ENCODE measurements at places on chromosomes 1 and 21.

DNA sequence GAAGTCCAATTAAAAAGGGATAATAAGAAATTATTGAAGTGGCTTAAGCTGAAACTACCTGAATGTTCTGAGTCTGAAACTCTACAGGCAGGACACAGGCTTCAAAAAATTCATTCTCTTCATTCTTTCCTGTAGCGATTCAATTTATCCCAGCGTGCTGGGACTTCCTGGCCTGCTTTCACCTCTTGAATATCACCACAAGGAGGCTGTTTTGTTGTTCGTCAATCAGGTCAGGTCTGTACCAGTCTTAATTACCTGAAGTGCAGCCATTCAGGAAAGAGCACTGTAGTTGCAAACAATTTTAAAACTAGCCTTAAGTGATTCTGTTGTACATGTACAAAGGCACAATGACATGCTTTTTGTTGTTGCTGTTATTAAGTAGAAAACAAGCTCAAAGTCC lies 38.4 kb downstream of the FYB2 start:
- DNase-seq = no peak

GRCh38 chr1:165686121-165686970 lies 12.0 kb downstream of the ALDH9A1 start:
- no peak for DNase-seq

- no peak for DNase-seq
These were observed 35.0 kb upstream of the ECE1 start for GRCh38 chr1:21325231-21325718.

DNA sequence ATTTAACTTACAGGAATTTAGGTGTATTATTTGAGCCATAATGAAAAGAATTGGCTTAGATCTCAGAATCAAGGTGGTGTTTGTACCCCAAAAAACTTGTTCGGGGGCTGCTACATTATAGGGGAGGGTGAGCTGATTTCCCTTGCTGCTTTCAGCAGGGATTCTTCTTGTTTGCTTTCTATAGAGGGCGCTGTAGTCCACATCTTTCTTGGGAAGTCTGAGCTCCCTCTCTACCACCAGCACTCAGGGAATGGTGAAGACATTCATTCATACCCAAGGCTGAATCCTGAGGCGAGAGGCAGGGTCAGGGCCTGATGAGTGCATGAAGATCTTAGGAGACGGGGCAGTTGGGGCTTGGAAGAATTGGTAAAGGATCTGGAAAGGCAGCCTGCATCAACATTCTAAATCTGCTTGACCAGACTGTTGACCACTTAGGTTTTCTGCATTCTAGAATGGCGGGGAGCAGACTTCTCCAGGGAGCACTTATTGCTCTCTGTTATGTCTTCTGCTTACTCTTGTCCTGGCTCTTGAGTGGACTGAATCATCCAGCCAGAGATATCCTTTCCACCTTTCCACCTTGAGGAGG lies 18.9 kb downstream of the SPATA46 start:
- DNase-seq = no peak

DNA sequence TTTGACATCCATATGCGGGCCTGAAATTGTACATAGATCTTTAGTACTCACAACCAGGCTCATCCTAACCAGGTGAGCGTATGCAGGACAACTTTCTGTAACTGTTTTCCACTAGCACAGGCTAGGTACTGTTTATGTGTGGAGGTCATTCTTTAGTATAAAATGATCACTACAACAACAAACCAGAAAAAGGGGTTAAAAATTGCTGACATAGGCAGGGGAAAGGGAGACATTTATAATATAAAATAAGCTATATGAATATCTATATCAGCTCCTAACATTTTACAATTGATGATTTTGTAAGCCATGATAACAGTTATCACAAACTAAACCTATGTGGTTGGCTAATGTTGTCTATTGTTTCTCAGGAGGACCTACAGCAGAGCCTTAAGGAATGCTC lies 37.6 kb downstream of the RGS5 start:
- no peak for DNase-seq

DNA sequence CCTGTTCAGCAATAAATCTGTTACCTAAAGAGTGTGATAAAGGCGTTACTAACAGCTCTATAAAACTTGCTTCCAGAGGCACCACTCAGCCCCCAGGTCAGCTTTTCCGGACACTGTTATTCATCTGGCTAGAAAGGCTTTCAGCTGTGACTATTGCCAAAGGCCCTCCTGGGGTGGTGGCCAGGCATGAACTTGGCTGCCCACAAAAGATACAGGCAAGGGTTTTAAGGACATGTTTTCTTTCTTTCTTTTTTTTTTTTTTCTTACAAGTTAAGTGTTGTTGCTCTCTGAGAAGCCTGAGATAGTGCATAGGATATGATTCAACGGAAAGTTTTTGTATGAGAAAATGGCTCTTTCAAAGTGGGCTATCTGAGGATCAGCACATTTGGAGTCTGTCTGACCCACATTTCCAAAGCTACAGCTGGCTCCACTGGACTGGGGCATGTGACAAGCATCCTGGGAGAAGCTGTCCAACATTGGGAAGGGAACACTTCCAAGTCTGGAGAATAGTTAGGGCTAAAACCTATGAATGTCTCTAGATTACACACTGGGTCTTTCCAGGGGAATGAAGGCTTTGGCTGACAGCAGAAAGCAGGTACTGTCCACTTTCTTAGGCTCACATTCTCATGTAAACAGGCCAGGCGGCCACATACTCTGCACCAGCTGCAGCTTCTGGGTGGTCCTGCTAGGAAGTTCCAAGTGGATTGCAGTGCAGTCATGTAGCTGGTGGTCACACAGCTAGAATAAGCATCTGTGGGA lies 639.7 kb downstream of the LMO4 start:
- DNase-seq = no peak

DNA sequence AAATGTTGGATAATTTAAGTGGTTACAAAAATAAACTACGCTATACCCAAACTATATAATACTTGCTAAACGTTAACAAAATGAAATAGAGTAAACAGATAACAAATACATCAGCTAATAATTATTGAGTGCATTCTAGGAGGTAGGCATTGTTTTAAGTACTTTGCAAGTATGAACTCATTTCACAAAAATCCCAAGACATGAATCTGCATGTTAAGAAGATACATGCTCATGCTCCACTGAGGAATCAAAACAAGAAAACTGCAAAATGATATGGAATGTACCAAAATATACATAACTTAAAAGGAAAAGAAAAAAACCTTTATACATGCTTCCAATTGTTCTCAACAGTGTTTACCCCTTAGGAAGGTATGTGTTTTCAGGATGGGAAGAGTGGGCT lies 2.5 kb downstream of the FRRS1 start:
- no peak for DNase-seq

DNA sequence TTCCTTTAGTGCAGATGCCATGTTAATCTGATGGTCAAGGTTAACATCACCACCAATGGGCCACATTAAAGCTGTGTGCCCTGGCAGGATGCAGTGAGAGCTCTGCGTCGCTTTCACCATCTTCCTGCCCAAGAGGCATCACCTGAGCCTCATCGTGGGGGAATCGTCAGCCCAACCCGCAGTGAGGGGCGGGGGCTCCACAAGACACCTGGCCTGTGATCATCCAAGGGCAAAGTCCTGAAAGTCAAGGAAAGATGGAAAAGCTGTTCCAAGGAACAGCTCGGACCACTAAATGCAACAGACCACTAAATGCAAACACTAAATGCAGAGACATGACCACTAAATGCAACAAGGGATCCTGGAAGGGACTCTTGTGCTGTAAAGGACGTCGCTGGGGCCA lies 49.9 kb downstream of the WDR4 start:
- no peak for DNase-seq

- DNase-seq = peak; percentile 30
These were observed 25.6 kb downstream of the LDLRAP1 start for GRCh38 chr1:25568834-25569596.

- DNase-seq = no peak
These were observed 33.8 kb upstream of the FCRL3 start for GRCh38 chr1:157734321-157734720.

- DNase-seq = no peak
These were observed 441.5 kb downstream of the PLA2G4A start for GRCh38 chr1:187270256-187270655.

DNA sequence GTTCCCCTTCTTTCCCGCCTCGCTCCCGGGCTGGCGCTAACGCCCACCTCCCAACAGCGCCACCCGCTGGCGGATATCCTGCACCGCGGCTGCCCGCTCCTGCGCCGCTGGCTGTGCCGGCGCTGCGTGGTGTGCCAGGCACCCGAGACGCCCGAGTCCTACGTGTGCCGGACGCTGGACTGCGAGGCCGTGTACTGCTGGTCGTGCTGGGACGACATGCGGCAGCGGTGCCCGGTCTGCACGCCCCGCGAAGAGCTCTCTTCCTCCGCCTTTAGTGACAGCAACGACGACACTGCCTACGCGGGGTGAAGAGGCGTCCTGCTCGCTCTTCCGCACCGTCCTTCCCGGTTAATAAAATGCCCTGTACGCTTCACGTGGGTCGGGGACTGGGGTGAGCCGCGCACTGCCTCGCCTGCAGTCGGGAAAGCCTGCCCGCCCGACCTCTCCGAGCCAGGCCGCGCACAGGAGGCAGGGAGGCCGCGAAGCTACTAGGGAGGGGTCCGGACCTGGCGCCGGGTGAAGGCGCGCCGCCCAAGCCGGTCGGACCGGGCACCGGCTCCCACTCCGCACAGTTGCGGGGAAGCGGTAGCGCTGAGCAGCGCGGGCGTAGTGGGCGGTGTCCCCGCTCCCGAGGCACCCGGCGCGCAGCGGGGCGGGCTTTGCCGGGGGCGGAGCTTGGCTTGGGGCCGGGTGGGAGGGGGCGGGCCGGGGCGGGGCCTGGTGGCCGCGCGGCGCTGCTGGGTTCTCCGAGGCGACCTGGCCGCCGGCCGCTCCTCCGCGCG lies at the start of gene ADAM15:
Gene ADAM15 (plus strand): TSS at position 757 of the 782 bp plus-strand sequence. CDS start 71 bp downstream, outside the sequence.
- no peak for DNase-seq

DNA sequence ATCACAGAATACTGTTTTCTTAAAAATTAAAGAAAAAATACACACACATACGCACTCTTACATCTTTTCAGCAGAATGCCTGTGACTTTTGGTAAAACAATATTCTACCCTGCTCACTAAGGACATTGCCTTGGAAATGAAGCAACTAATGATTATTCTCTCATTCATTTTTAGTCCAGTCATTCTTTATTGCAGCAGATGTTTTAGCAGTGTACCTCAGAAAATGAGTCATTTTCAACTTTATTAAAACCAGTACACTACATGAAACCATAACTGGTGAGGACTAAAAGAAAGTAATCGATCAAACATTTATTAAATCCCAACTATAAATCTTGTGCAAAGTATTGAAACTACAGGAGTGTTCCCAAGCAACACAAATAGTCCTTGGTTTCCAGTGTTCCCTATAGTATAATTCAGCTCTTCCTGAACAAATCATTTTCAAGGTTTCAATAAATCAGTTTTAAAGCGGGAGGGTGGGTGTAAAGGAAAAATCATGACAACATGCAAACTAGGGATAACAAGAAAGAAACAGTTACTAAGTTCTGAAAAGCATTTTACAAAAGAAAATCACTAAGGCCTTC lies 114.2 kb downstream of the ADGRL4 start:
- DNase-seq = peak; percentile 32

DNA sequence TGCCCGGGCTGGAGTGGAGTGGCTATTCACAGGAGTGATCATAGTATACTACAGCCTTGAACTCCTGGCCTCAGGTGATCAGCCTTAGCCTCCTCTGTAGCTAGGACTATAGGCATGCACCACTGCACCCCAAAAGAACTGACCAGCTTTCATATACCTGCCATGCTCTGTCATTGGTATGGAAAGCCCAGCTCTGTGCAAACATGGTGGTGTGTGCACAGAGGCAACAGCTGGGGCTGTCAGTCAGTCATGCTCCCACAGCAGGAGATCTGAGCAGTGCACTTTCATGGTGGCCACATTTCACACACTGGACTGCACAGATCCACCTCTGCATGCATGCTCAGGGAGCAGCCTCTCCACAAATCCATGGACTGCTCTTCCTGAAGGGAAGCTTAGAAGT lies 8.8 kb upstream of the JAK1 start:
- no peak for DNase-seq

DNA sequence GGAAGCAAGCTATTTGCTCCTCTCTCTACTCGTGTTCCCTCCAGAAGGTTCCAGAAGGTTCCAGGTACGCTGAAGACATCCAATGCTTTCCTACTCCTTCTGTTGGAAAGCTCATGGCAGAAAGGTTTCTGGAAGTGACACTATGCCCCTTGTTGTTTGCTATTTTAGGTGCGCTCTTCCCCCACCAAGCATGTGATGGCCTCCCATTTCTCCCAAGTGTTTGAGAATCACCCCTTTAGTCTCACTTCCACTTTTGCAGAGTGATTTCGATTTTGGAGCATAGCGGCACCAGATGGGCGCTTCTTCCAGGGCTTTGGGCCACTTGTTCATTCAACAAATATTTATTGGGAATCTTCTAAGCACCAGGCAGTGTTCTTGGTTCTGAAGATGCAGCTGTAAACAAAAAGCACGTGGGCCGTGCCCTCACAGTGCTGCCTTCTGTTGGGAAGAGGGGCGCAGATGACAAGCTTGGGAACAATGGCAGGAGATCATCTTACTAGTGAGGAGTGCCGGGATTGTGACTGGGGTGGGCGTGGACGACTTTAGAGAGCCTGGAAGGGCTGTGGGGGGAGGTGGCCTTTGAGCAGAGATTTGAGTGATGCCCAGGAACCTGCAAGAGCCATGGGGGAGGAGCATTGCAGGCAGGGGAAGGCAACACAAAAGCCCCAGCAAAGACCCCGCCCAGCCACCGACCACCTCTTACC lies 43.0 kb upstream of the TARDBP start:
- no peak for DNase-seq

DNA sequence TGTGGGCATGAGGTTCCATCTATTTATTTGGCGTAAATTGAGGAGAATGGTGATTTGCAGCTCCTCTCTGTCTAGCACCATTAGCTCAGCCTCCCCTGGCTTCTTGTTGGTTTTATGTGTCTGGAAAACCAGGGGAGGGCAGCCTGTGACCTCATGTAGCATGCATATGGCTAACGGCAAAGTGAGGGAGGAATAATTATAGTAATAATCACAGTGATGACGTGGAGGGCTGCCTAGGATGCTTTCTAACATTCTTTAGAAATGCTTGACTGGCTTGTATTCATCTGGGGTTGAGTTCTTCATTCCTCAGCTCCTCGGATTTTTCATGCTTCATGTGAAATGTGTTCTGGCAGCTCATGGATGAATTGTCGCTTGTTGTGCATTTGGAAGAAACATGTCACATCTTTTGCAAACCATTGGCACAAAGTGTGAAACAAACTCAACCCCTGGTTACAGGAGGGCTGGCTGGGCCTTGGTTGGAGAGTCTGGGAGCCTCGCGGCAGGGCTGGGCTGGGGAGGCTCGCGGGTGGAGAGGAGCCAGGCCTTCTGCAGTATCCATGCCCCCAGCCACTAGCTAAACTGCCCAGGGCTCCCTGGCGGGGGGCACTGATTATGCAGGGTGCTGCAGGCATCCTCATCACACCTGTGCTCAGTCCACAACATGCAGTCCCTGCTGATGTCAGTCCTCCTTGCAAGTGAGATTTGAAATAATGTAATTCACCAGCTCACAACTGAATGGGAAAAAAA lies 149.6 kb downstream of the DISC1 start:
- peak; percentile 83 for DNase-seq

Data from fibroblast of skin of left biceps (primary cell).